Retinal pigment epithelial cell (primary cell): ENCODE measurements at places on chromosomes 7 and 10.
A peak's percentile ranks its signal among the peaks of the same experiment; 100 is the strongest.

DNA sequence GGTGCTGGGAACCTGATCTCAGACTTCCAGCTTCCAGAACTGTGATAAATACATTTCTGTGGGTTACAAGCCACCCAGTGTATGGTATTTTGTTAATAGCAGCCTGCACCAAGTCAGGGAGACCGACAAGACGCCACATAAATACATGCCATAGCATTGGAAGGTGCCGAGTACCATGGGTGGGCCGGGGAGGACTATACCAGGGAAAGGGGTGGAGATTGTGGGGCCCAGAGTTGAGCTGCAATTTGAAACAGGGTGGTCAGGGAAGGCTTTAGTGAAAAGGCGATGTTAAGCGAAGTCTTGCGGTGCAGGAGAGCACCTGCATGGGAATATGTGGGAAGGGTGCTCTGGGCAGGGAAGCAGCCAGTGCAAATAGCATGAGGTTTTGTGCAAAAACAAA is 88.9 kb upstream of the LRRC4 start:
- DNase-seq: no peak

DNA sequence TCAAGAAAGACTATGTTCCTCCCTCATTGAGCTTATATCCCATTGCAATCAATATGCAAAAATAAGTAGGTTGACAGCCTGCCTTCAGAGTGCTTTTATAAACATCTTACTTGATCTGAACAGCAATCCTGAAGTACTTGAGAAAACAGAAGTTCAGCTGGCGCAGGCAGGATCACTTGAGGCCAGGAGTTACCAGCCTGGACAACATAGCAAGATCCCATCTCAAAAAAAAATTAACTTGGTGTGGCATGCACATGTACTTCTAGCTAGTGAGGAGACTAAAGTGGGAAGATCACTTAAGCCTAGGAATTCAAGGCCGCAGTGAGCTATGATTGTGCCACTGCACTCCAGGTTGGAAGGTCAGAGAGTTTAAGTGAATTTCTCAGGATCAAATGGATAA is 30.1 kb downstream of the LUC7L2 start:
- no peak for DNase-seq

GRCh38 chr10:125008689-125009638 is 67.0 kb downstream of the ZRANB1 start:
- no peak for DNase-seq

GRCh38 chr10:109902992-109903947 is 20.0 kb downstream of the XPNPEP1 start:
- DNase-seq: no peak

DNA sequence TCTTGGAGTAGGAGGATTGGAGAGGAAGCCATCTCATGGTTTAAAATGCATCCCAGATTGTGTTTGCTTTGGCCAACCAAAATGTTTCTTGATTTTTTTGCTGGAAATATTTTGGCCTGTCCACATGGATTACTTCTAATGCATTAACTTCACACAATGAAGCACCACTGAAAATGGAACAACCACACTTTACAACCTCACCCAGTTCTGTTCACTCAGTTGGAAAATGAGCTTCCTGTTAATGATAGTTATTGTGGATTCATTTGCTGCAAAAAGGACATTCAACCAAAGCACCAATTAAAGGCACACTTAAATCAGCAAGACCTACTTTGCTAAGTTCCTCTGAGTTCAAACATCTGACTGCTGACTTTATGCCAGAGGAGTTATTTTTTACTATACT is 11.3 kb upstream of the A1CF start:
- DNase-seq: peak; percentile 34

DNA sequence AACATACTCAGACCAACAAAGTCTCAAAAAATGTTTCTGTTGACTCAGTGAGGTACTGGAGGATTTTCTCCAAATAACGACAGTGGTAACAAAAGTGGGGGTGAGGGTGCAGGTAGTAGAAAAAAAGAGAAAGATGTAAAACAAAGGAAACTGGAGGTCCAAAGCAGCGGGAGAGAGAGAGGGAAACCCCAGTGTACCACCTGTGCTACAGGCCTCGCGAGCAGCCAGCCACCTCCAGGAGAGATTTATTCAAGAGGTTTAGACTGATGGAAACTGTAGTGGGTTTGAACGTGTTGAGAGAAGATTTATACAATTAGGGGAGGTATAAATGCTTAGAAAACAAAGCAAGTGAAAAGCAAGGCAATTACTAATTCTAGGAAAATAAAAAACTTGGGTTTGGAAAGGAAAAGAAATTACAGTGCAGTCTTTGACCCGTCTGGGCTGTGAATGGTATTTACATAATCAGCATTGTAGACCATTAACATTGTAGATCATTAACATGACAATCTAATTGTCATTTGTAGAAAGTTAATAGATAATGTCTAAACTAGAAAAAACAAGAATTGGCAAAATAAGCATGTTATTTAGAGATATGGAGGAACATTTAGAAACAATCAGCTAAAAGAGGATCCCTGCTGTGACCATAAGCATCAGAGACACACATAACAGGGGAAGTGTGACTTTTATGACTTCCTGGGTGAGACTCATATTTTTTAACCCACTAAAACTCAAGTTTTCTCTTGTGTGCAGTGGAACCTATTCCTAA is 180.0 kb downstream of the RELN start:
- no peak for DNase-seq

GRCh38 chr10:76982671-76983070 is 654.9 kb downstream of the KCNMA1 start:
- no peak for DNase-seq

- no peak for DNase-seq
Measured at GRCh38 chr7:129617652-129618051, 6.1 kb downstream of the NRF1 start.

DNA sequence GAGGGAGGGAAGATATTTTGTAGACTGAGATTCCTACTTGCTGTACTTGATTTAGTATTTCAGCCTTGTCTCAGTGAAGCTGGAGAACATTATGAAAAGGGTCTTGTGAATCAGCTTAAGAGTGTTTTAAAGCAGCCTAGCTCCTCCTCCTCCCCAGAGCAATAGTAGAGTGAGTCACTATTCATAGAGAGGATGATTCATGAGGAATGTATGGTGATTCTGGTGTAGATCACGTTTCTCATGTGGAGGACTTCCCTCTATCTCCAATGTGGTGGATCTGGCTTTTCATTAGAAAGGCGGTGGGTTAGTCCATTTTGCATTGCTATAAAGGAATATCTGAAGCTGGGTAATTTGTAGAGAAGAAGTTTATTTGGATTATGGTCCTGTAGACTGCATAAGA is 340.1 kb upstream of the CHRM2 start:
- peak; percentile 90 for DNase-seq

DNA sequence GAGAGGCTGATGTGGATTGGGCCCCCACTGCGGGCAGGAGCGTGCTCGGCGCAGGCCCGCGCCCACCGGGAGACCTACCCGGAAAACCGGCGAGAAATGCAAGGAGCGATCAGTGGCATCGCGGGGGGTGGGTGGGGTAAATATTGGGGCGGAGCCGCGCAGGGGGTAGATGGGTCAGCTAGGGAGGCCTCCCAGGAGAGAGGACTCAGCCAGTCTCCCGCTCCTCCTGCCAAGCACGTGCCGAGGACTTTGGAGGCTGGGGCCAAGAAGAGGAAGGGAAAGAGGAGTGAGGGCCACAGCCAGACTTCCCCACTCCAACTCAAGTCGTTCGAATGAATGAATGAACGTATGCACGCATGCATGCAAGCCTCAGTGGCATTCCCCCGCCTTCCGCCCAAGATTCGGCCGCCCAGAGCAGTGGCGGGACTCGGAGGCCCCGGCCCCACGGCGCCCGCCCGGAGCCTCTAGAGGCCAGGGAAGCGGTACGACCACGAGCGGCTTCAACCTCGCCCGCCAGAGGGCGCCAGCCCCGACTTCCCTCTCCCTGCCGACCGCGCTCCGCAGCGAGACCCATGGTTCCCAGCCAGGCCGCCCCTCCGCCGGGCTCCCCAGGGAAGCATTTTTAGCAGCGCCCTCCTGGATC is 3.6 kb downstream of the NPM3 start:
- DNase-seq: no peak

GRCh38 chr7:6656413-6656812 is 19.3 kb downstream of the ZNF316 start:
- no peak for DNase-seq

GRCh38 chr7:100510437-100511239 is 26.9 kb downstream of the NYAP1 start:
- DNase-seq: no peak

DNA sequence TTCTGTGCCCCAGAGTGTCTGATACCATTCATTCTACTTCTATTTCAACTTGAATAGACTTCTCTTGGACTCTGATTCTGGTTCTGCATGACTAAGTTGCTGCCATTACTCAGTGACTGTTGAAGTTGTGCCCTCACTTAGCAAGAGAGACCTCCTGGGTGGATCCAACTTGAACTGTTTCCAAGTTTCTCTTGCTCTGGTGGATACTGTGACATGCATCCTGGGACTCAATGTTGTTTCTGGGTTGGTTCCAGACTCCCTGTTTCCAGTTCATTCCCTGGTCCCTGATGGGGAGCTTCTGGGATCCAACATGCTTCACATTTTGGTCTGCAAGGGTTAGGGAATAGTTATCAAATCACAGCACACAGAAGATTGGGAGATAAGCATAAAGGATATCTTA is 26.2 kb upstream of the PRPF18 start:
- DNase-seq: peak; percentile 0

- DNase-seq: no peak
Measured at GRCh38 chr10:11404901-11405300, 206.5 kb downstream of the USP6NL start.

- no peak for DNase-seq
Measured at GRCh38 chr7:92255308-92255707, 9.5 kb downstream of the ANKIB1 start.

DNA sequence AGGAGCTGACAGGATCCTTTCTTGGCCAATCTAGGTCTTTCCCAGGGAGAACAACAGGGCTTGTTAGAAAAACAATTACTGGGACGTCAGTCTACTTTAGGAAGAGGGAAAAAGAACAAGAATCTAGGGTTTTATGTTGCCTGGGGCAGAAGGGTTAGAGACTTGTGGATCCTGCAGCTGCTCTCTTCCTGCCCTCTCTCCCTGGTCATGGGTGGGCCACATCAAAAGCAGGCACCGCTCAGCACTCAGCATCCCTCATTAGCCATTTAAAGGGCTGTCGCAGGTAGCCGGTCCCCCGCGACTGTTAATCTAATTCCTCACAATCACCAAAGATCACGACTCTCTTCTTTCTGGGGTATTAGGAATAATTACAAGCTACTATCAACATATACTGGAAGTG is 631.9 kb downstream of the CALN1 start:
- DNase-seq: no peak

DNA sequence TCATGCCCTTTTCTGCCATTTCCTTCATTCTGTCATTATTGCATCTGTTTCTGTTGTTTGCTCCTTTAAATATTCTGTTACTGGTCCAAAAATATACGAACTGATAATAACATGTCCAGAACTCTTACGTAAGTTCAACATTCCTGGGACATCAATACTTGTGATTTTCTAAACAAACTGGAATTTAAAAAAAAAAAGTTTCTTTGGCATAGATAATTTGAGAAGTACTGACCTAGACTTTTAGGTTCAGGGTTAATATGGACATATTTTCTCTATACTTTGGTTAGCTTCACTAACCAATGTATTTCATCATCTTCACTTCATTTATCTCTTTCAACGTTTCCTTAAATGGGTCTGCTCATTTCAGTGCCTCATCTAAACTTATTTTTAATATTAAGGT is 147.3 kb downstream of the JMJD1C start:
- no peak for DNase-seq

- no peak for DNase-seq
Measured at GRCh38 chr7:24323961-24324480, 40.0 kb downstream of the NPY start.
